ENCODE measurements at places on chromosomes 7 and 10.

DNA sequence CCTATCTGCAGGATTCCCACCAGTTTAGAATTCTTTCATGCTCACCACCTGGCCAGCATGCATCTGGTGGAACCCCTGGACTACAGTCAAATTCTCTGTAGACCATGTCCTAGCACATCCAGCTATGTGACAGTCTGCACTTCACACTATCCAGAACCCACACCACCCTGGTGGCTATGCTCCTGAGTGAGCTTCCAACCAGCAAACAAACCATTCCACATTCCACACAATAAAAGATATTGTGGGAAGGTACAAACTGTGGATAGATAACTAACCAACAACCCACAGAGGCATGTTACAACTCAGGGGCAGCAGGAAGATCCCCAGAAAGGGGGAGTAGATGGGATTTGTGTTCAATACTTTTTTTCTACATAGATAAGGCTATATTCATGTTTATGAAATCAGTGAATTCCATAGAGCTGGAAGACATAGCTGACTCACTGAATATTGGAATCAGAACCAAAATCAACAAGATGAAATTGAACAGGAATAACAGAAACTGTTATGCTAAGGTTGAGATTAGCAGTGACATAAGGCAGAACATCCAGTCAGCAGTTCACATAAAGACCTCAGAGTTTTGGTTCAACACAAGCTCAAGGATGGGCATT, 72.5 kb downstream of the LRRC17 start:
- H3K27me3 ChIP-seq, result no peaks in the 10 kb centered on the region
- DNase-seq, result no peak
- H3K27ac ChIP-seq, result no peak overlapping the region
- no peaks in the 10 kb centered on the region for H3K4me1 ChIP-seq
- H3K36me3 ChIP-seq, result no peaks in the 10 kb centered on the region

GRCh38 chr10:132044803-132045202, 20.9 kb upstream of the JAKMIP3 start:
- no peak overlapping the region for H3K27ac ChIP-seq
- no peak for DNase-seq
- H3K36me3 ChIP-seq, result no peaks in the 10 kb centered on the region
- no peak overlapping the region for H3K4me3 ChIP-seq

DNA sequence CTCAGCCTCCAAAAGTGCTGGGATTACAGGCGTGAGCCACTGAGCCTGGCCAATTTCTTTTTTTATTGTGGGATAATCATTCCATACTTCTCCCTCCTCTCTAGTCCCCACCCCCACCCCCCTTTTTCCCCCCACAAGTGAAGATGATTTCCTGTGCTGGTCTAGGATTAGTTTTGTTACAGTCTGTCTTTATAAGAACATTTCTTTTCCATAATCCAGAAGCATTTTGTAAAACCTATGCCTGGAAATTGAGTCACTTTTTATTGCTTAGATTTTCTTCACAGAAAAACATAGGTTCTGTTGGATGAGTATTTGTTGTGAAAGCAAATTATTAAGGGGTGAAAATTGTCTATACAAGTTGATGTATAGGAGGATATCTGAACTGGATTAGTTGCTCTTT, 98.9 kb downstream of the KAT6B start:
- H3K36me3 ChIP-seq, result no peaks in the 10 kb centered on the region
- DNase-seq, result no peak
- peaks cover 90% of the 10 kb centered on the region for H3K4me1 ChIP-seq
- H3K27me3 ChIP-seq, result no peaks in the 10 kb centered on the region

DNA sequence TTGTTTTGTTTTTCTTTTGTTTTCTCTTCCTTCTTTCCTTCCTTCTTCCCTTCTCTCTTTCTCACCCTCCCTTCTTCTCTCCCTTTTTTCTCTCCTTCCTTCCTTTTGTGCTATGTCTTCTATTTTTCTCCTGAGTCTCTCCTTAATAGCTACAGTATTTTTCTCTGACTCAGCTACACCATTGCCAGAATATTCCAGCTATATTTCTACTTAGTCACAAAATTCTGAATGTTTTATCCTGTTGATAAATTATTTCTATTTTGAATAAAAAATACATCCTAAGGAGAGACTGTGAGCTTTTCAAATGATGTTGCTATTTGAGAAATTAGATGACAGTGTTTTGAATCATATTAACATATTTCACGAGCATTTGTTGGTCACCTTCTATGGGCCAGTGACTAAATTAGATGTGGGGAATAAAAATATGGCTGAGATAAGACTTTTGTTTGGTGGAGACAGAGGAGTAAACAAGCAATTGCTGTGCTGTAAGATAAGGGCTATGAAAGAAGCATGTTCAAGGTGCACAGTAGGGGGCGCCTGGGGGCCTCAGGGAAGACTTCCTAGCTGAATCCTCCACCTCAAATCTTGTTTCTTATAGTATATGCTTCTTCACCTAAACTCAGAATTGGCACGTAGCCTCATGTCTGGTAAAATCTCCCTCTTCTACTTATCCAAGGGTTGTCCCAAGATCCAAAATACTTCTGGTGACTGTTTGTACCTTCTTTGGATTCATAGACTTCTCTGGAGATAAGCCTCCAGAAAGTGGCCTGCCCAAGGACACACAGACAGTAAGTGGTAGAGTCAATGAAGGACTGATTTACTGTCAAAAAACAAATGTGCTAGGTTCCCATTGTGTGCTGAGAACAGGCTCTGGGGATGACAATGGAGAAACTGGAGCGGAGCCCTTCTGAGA, 115.5 kb upstream of the CREB5 start:
- no peaks in the 10 kb centered on the region for H3K36me3 ChIP-seq
- no peak overlapping the region for H3K27ac ChIP-seq
- no peaks in the 10 kb centered on the region for H3K27me3 ChIP-seq

DNA sequence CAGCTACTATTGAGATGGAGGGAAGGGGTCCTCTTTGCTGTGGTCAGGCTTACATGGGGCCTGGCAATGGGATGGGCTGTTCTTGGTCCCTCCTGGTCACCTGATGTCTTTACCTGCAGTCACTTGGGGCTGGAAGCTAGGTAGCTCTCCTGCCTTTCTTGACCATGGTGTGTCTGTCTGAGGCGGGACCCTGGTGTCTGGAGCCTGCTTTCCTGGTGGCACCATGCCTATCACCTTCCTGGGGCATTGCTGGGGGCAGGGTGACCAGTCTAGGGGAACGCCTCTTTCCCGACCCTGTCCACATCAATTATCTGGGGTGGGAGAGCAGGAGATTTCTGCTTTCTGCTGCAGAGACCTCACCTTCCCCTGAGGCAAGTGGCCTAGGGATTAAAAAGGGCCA, 55.6 kb downstream of the ARHGAP22 start:
- no peaks in the 10 kb centered on the region for H3K27me3 ChIP-seq
- peaks cover 6% of the 10 kb centered on the region for H3K4me1 ChIP-seq
- H3K27ac ChIP-seq, result no peak overlapping the region
- H3K4me3 ChIP-seq, result no peak overlapping the region
- DNase-seq, result no peak

GRCh38 chr10:133451346-133451745, 2.4 kb upstream of the SCART1 start:
- H3K4me1 ChIP-seq, result no peaks in the 10 kb centered on the region
- no peaks in the 10 kb centered on the region for H3K27me3 ChIP-seq
- no peak for DNase-seq
- H3K27ac ChIP-seq, result no peak overlapping the region
- H3K36me3 ChIP-seq, result no peaks in the 10 kb centered on the region
- no peak overlapping the region for H3K4me3 ChIP-seq

GRCh38 chr10:125417605-125418004, 257.2 kb upstream of the CTBP2 start:
- no peak for DNase-seq
- H3K27me3 ChIP-seq, result no peaks in the 10 kb centered on the region
- peaks cover 8% of the 10 kb centered on the region for H3K4me1 ChIP-seq
- no peaks in the 10 kb centered on the region for H3K36me3 ChIP-seq
- H3K4me3 ChIP-seq, result no peak overlapping the region
